ENCODE measurements at places on chromosomes 1 and 21. TPM values are rescaled to one million over a fixed set of nuclear protein-coding genes. Genes with fewer than 3 reads are reported as not detected.

- H3K36me3 ChIP-seq, result no peaks in the 10 kb centered on the region
- H3K27ac ChIP-seq, result peak overlapping the region; percentile 55
- H3K4me1 ChIP-seq, result peaks cover 6% of the 10 kb centered on the region
- no peaks in the 10 kb centered on the region for H3K27me3 ChIP-seq
- no peak for DNase-seq
Observed at GRCh38 chr1:168428063-168428731, 115.6 kb downstream of the XCL2 start.

Gene KLHL20
- total RNA-seq, result 35.2 TPM

GRCh38 chr1:104979651-104980050 is 1230.0 kb downstream of the AMY1C start:
- H3K4me3 ChIP-seq, result no peak overlapping the region
- DNase-seq, result no peak
- no peaks in the 10 kb centered on the region for H3K36me3 ChIP-seq
- H3K27me3 ChIP-seq, result no peaks in the 10 kb centered on the region
- no peaks in the 10 kb centered on the region for H3K4me1 ChIP-seq

DNA sequence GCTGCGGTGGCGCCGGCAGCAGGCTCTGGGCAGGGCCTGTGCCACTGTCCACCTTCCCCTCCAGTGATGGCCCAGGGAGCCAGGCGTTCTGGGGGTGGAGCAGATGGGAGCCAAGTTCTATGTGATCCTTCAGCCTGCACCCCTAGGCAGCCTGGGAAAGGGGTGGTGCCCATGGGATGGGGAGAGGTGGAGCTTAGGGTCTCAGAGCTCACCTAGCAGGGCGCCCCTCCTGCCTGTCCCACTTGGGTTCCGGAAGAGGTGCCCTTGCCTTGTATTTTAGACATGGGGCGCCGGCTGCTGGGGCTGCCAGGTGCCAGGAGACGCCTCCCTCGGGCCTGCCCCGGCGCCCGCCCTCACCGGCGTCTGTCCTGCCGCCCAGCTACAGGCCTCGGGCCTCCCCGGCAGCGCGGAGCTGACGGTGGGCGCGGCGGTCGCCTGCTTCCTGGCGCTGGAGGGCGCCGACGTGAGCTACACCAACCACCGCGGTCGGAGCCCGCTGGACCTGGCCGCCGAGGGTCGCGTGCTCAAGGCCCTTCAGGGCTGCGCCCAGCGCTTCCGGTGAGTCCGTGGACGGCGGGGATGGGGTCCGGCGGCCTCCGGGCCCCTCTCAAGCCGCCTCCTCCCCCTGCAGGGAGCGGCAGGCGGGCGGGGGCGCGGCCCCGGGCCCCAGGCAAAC is 3.1 kb upstream of the MMP23B start:
- H3K4me1 ChIP-seq, result no peaks in the 10 kb centered on the region
- no peaks in the 10 kb centered on the region for H3K36me3 ChIP-seq
- DNase-seq, result peak; percentile 73
- H3K4me3 ChIP-seq, result no peak overlapping the region
- no peak overlapping the region for H3K27ac ChIP-seq
